Aorta (tissue), 5 donors: ENCODE measurements at places on chromosomes 6 and 20.

GRCh38 chr6:4327841-4328240, 192.5 kb upstream of the ECI2 start:
- no peaks in the 10 kb centered on the region for H3K36me3 ChIP-seq
- no peak for DNase-seq
- no peak overlapping the region for H3K27ac ChIP-seq
- H3K4me1 ChIP-seq = no peaks in the 10 kb centered on the region
- no peaks in the 10 kb centered on the region for H3K27me3 ChIP-seq

DNA sequence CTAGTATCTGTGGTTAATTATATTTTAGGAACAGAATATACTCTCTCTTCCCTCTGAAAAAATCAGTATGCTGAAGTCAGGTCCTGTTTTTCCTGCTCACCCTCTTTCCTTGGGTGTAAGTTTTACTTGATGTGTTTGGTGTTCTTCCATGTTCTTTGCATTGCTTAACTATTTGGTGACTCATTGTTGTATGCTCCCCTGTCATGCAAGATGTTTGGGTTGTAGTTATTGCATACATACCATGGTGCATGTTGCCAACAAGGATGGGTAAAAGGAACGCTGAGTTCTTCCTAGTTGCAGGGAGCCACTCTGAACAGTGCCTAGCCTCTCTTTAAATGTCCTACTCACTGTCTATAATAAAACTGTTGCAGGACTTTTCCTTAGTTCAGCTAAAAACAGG, 207.9 kb upstream of the LAMP5 start:
- H3K4me3 ChIP-seq = no peak overlapping the region
- peaks cover 4% of the 10 kb centered on the region for H3K4me1 ChIP-seq
- no peaks in the 10 kb centered on the region for H3K27me3 ChIP-seq
- no peak for DNase-seq
- H3K36me3 ChIP-seq = no peaks in the 10 kb centered on the region

GRCh38 chr6:5772408-5773120, 234.2 kb downstream of the NRN1 start:
- no peak overlapping the region for H3K27ac ChIP-seq
- DNase-seq = no peak
- no peaks in the 10 kb centered on the region for H3K4me1 ChIP-seq
- no peaks in the 10 kb centered on the region for H3K27me3 ChIP-seq
- no peaks in the 10 kb centered on the region for H3K36me3 ChIP-seq
- H3K4me3 ChIP-seq = no peak overlapping the region

DNA sequence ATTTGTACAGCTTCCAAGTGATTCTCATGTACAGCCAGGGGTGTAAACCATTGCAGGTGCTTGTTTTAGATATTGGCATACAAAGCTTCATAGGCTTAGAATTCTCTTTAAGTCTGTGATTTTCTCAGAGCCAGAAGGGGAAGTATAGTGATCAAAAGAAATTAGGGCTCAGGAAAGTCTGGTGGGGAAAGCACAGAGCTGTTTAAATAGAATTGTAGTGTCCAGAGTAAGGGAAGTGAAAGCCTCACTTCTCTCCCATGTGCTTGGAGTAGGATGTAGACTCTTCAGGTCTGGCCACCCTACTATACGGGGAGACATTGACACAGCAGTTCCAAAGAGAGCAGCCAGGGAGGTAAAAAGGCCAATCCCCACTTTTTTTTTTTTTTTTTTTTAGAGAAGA, 10.4 kb downstream of the GCNT2 start:
- peaks cover 11% of the 10 kb centered on the region for H3K4me1 ChIP-seq
- H3K27ac ChIP-seq = peak overlapping the region; percentile 78
- no peak for DNase-seq
- peak overlapping the region; percentile 62 for H3K4me3 ChIP-seq

DNA sequence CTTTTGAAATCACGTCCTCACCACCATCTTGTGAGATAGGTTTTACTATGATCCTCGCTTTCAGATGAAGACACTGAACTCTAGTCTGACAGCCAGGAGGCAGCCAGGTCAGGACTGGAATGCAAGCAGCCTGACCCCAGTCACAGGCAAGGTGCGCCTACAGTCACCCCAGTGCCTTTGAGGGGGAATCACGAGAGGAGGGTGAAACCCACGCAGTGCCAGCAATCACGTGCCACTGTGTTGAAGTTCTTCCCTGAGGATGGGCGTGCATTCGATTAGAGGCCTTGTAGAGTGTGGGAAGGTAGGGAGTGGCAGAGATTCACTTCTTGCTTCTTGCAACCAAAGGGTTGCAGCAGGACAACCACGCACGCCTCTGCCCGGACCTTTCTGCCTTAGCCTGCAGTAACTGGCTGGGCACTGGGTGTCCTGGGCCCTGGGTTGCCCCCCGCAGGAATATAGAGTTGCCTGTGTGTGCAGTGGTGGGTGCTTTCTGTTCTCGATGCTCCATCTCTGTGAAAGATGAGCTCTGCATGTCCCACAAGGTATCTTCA, 33.7 kb upstream of the IRF4 start:
- H3K27me3 ChIP-seq = no peaks in the 10 kb centered on the region
- H3K4me3 ChIP-seq = no peak overlapping the region
- H3K4me1 ChIP-seq = no peaks in the 10 kb centered on the region
- DNase-seq = no peak
- no peaks in the 10 kb centered on the region for H3K36me3 ChIP-seq
- no peak overlapping the region for H3K27ac ChIP-seq

- H3K36me3 ChIP-seq = no peaks in the 10 kb centered on the region
- H3K4me1 ChIP-seq = no peaks in the 10 kb centered on the region
- DNase-seq = no peak
- H3K4me3 ChIP-seq = no peak overlapping the region
- H3K27me3 ChIP-seq = no peaks in the 10 kb centered on the region
Measured at GRCh38 chr20:4896971-4897497, 104.3 kb downstream of the SLC23A2 start.

DNA sequence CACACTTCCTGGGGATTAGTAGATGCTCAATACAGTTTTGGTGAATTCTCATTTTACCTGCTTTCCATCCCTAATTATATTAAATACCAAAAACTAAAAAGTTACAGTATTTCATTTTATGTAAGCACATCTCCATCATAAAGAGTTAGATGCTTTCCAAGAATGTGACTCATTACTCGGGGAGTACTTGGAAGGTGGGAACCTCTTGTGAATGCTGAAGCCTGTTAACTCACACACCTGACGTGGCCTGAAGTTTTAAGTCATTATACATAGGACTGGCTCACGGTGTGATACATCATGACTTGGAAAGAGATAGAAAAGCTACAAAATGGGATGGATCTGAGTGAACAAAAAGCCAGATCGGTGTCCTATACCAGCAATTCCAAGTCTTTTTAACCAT, 2.2 kb upstream of the OSER1 start:
- no peaks in the 10 kb centered on the region for H3K27me3 ChIP-seq
- H3K36me3 ChIP-seq = no peaks in the 10 kb centered on the region
- H3K4me3 ChIP-seq = no peak overlapping the region
- DNase-seq = no peak

DNA sequence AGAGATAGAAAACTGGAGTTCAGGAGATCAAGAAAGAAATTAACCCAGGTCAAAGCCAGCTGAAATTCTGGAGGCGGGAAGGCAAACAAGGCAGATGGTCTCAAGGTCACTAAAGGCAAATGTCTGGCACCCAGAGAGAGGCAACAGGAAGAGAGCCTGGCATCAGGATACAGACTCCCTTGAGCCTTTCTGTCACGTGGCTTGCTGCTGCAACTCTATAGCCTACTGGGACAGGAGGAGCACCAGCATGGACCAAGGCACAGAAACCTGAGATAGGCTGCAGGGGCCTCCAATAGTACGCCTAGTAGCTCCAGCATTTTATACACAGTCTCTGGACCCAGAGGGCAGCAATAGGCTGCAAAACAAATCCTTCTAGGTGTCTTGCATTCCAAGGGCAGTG, 75.1 kb downstream of the SEL1L2 start:
- H3K27ac ChIP-seq = no peak overlapping the region
- no peaks in the 10 kb centered on the region for H3K4me1 ChIP-seq
- DNase-seq = no peak

DNA sequence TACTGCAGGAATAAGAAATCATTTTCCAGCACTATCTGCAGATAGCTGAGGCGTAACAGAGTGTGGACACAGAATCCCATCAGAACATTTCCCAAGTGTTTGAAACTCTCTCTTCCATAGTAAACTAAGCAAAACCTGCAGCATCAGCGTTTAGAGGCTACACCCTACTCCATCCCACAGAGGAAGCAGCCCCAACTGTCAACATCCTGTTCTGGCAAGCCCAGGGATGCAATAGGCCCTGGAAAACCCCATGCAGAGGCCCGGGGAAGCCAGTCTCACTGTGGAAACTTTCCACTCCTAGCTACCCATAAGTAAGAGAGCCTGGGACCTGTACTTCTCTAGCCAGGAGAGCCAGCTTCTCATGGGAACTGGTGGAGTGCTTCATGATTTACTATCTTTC, 129.4 kb downstream of the LY86 start:
- no peak overlapping the region for H3K4me3 ChIP-seq
- no peaks in the 10 kb centered on the region for H3K27me3 ChIP-seq
- peak; percentile 75 for DNase-seq
- H3K36me3 ChIP-seq = no peaks in the 10 kb centered on the region
- H3K4me1 ChIP-seq = no peaks in the 10 kb centered on the region

DNA sequence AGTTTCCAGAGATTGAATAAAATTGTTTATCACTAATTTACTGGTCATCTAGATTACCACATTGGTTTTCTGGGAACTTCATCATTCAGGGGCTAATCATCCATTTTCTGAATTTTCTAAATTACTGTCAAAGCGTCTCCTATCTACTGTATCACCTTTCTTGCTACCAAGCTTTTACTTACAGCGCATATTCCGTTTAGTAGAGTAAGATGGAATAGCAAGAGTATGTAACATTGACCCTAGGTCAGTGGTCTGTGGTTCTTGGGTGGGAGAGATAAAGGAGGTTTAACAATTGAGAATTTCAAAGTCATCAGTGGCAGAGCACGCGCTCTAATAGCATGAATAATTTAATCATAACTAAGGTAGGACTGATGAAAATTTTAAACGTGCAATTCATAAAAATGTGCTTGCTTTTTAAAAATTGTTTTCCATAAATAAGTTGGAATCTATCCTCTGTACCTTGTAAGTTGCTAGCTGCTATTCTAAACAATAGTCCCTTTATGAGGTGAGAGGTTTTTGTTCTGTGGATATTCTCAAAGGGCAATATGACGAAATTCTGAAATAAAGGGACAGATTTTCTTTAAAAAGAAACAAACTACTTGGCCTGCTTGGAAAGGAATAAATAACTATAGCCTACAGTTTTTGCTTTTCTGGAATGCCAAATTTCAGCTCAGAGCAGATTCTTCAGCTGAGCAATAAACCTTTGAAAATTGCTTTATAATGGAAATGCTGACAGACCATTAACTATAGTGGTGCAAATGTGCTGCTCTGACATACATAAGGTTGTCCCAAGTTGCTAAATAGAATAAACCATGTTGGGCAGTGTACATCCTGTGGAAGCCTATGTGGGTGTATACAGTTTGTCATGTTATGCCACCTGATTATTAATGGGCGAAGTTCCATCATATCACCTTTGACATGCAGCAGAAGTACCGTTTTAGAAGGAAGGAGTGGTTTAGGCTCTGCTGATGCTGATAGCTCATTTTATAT, 84.1 kb downstream of the ZFAND3 start:
- DNase-seq = no peak
- H3K4me1 ChIP-seq = peaks cover 5% of the 10 kb centered on the region
- no peak overlapping the region for H3K27ac ChIP-seq
- H3K4me3 ChIP-seq = no peak overlapping the region

- no peak for DNase-seq
- H3K27me3 ChIP-seq = no peaks in the 10 kb centered on the region
- H3K4me3 ChIP-seq = no peak overlapping the region
- no peaks in the 10 kb centered on the region for H3K4me1 ChIP-seq
- H3K27ac ChIP-seq = no peak overlapping the region
Measured at GRCh38 chr6:5855787-5856470, 150.8 kb downstream of the NRN1 start.

DNA sequence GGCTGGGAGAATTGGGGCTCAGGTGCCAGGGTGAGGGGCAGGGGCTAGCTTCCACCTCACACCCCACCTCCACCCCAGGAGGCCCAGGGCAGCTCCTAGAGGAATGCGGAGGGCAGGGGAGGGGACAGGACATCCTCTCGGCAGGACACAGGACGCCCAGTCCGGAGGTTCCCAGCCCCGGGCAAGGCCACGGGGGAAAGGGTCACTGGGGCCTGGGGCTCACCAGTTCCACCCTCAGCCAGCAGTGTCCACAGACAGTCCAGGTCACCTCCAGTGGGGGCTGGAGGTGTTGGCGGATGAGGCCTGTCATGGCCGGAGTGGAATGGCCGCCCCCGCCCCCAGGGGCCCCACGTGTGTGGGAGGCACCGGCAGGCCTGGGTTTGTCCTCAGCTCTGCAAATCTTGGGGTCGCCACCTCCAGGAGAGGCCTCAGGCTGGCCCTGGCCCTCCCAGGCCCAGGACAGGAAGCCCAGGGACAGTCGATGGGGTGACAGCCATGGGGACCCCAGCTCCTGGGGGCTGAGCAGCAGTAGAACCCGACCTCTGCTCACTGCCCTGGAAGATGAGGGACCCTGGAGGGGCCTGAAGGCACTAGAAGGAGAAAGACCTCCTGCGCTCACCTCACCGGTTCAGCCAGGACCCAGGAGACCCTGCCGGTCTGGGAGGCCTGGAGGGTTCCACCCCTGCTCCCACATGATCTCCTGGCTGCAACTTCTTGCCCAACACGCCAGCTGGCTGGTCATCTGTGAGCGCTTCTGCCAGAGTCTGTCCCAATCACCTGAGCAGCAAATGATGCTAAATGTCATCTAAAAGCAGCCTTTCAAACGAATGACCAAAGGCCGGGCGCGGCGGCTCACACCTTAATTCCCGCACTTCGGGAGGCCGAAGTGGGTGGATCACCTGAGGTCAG, 13.0 kb upstream of the ABHD16B start:
- no peaks in the 10 kb centered on the region for H3K27me3 ChIP-seq
- DNase-seq = no peak
- no peaks in the 10 kb centered on the region for H3K4me1 ChIP-seq

DNA sequence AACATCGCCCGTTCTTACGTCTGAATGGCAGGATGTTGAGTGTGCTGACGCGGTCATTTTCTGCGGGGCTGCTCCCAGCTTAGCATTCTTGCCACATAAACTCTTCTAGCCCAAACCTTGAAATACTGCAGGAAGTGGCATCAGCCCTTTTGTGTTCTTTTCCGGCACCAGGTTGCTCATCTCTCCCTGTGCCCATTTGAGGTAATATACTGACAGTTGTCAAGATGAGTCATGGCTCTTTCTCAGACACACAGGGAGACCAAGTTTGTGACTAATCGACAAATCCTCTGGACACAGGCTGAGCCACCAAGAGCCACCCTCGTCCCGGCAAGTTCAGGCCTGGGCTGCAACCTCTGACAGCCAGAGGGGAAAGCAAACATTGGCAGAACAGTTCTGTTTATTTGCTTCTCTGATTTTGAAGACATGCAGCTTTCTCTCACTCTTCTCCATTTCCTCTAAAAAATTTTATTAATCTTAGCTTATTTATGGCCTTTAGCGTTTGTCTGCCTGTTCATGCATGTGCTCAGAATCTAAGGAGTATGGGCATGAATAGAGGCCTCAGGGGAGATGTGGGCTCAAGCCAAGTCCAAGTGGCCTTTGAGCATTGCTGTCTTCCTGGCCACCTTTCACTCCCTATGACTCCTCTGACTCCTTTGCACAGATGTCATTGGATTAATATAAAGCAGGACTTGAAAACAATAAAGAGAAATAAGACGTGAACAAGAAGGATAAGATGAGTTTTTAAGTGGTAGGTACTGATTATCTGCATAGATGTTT, 328.2 kb upstream of the JAG1 start:
- DNase-seq = peak; percentile 78
- H3K36me3 ChIP-seq = no peaks in the 10 kb centered on the region
- no peaks in the 10 kb centered on the region for H3K27me3 ChIP-seq
- H3K4me3 ChIP-seq = no peak overlapping the region
